ENCODE measurements at places on chromosomes 5 and 9.

DNA sequence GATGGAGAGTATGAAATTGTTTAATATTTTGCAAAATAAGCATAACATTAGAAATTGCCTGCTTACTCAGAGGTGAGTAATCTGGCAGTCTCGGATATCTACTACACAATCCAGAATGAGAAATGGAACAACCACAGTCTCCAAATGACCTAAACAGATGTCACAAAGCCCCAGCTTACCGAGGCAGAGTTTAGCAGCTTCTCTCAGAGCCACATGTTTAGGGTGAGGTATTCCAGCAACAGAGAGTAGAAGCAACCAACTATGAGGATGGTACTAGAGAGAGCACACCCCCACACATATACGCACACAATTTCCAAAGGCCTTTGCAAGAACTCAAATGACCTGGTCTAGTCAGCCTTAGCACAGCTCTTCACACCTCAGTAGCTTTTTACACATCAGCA lies 122.7 kb upstream of the LPAR1 start:
- peak; percentile 88 for DNase-seq

DNA sequence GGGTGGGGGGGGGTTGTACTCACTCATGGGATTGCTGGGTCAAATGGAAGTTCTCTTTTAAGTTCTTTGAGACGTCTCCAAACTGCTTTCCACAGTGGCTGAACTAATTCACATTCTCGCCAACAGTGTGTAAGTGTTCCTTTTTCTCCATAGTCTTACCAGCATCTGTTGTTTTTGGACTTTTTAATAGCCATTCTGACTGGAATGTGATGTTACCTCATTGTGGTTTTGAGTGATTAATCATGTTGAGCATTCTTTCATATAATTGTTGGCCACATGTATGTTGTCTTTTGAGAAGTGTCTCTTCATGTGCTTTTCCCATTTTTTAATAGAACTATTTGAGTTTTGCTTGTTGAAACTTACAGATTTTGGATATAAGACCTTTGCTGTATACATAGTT lies 94.9 kb upstream of the PLPPR1 start:
- DNase-seq: peak; percentile 22

DNA sequence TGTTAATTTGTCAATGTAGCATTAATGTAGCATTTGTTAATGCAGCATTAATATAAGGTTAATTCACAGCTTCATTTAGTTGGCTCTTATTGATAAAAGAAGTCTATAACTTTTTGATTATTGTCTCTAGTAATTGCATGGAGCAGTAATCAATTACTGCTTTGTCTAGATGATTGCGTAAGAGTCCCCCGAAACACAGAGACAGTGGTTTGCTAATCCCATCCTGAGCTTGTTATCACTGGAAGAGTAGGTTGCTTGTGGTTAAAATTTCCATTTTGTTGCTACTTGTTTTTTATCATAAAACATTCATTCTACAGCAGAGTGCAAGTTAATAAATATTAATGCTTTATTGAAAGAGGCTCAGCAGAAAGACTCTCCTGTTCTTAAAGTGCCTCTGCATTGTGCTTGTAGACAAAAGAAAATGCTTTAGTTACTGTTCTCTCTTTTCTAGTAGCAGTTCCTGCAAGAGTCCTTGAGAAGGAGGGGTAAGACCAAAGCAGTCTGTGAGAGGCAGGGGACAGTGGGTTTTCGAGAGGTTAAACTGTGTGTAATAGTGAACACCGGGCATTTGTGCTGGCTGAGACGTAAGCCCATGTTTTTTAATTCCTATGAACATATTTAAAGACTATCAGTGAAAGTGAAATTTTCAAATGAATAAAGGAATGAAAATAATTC lies 291.7 kb downstream of the TRPM3 start:
- DNase-seq: no peak

GRCh38 chr5:138360941-138361452 lies 8.5 kb downstream of the KDM3B start:
- DNase-seq: no peak

GRCh38 chr5:43601454-43602260 lies 1.3 kb upstream of the NNT start:
- DNase-seq: peak; percentile 43

GRCh38 chr5:53480416-53481158 lies at the start of gene FST:
Gene FST, plus strand, starts transcription at chr5:53480629. Its CDS starts 163 bp downstream, at chr5:53480792.
- peak; percentile 36 for DNase-seq

- no peak for DNase-seq
Observed at GRCh38 chr9:859251-859650, 17.8 kb downstream of the DMRT1 start.

- DNase-seq: no peak
Observed at GRCh38 chr5:15550502-15551112, 50.6 kb downstream of the FBXL7 start.

DNA sequence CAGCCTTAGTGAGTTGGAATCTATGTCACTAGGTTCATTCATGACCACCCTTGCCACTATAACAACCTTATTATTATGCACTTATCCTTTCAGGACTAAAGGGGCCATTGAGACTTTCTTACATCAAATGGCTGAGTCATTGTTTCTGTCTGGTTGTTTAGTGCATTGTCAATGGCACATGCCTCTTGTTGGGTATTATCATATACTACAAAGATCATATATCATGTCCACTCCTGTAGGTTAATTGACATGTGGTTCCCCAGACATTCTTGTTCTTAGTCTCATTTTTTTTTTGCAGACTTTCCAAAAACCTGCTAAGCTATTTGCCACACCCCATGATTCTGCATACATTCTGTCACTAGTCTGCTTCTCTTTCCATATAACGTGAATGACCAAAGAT lies 66.7 kb upstream of the PRDM9 start:
- DNase-seq: no peak

DNA sequence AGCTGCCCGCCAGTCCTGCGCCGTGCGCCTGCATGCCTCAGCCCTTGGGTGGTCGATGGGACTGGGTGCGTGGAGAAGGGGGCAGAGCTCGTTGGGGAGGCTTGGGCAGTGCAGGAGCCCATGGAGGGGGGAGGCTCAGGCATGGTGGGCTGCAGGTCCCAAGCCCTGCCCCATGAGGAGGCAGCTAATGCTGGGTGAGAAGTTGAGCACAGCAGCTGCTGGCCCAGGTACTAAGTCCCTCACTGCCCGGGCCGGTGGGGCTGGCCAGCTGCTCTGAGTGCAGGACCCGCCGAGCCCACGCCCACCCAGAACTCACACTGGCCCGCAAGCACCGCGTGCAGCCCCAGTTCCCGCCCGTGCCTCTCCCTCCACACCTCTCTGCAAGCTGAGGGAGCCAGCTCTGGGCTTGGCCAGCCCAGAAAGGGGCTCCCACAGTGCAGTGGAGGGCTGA lies 764.3 kb upstream of the TYRP1 start:
- no peak for DNase-seq

GRCh38 chr9:121640491-121641223 lies 10.8 kb upstream of the DAB2IP start:
- no peak for DNase-seq

DNA sequence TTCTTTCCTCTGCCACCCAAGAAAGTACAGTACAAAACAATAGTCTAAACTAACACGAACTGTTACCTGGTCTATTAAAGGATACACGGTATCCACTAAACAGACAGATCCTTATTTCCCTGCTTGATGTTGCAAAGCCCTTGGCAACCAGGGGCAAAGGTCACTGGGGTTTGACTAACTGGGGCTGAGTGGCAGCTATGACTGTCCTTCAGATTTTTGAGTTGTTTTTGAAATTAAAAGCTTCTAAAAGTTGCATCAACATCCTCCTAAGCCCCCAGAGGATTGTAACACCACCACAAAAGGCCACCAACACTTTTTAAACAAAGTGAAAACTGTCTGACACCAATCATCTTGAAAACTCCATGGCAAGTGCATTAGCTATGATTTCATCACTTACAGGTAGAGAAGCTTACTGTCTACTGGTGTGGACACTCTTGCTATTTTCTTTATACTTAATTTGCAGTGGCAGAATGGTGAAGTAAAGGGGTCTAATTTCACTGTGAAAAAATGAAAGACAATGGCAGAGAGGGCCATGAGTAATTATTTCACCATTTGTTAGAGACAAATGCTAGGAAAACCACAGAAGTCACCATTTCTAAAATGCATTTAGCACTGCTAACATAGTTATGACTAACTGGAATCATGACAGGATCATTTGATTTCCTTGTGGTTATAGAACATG lies 292.4 kb downstream of the EFNA5 start:
- DNase-seq: peak; percentile 19

DNA sequence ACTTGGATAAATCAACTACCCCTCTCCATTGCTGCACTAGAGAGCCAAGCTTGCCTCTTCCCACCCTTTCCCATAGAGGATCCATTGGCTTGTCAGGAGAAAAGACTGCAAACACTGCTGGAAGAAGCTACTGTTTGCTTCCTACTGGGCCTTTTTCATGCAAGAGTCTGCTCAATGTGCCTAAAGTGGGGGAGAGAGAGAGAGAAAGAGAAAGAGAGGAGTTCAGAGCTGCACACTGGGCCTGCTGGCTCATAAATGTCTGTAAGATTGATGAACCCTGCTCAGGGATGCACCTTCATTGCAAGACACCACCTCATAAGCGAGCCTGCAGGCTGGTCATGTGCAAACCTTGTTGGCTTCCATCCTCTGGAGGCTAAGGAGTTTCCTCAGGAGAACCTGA lies 269.4 kb downstream of the ZNF608 start:
- DNase-seq: no peak

- DNase-seq: peak; percentile 92
Observed at GRCh38 chr9:111895996-111896941, at the start of gene UGCG. Gene UGCG, plus strand, starts transcription at chr9:111896814. Its CDS starts 402 bp downstream, at chr9:111897216.

DNA sequence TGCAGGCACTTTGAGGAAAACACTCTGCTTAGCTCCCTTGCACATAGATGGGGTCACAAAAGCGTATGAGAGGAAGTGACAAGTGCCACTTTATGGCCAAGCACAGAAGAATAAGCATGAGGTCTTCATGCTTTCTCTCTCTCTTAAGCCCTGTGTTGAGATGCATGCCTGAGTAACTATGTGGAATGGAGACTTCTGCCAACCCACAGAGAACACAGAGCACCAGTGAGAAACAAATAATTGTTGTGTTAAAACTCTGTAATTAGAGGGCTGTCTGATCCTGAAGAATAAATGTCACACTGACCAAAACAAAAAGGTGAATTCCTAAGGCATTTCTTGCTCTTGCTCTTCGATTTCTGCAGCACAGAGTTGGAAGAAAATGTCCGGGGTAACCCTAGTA lies 488.5 kb downstream of the CTNND2 start:
- DNase-seq: no peak

- DNase-seq: peak; percentile 68
Observed at GRCh38 chr9:5799314-5799713, 33.6 kb downstream of the ERMP1 start.

GRCh38 chr5:67223211-67223610 lies 26.6 kb upstream of the CD180 start:
- no peak for DNase-seq

DNA sequence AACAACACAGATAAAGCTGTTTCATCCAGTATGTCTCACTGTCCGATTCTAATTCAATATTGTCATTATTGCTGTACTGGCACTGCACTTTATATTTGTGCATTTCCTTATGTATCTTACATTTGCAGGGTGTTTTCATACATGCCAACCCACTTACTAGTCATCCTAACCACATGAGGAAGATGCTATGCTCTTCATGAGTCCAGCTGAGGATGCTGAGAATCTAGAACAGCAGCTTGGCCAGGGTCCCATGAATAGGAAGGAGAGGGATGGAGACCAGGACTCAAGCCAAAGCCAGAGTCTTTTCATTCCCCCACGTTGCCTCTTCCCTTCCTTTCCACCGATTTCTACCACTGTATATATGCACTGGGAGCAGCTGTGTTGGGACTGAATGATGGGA lies 292.8 kb upstream of the KLF4 start:
- DNase-seq: peak; percentile 25

- DNase-seq: peak; percentile 18
Observed at GRCh38 chr9:38689678-38690077, 30.3 kb downstream of the FAM240B start.

DNA sequence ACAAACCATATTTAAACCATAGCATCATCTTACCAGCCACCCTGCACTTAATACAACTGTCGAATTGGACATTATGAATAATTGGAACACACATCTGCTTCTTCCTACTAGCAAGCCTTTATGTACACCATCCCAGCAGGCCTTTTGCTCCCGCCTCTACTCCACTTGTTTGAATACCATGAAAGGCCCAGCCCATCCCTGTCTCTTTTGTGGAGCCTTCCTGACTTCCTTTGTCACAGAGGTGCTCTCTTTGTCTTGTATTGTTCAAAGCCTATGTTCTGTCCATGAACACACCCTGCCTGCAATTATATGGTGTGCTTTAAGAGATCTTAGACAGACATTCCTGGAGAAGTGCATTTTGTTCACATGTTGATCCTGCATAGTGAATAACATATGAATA lies 465.7 kb downstream of the DIRAS2 start:
- no peak for DNase-seq

DNA sequence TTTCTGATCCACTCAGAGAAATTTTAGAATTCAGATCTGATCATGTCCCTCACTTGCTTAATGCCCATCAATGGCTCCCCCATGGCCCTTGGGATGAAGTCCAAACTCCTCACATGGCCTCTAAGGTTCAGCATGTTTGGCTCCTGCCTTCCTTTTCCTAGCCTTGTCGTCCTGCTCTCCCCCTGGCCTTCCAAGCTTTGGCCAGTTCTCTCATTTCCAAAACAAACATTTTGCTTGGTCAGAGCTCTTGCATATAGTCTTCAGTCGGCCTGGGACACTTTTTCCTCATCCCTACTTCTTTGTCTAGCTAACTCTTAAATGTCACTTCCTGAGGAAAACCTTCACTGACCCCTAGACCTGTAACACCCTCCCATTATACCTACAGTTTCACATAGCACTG lies 37.1 kb upstream of the PPP3R2 start:
- DNase-seq: no peak

- DNase-seq: no peak
Observed at GRCh38 chr9:38233343-38233742, 159.2 kb upstream of the ALDH1B1 start.

- DNase-seq: no peak
Observed at GRCh38 chr5:162227075-162227474, 159.5 kb downstream of the GABRG2 start.

GRCh38 chr5:148855249-148856008 lies 29.0 kb downstream of the ADRB2 start:
- no peak for DNase-seq

- peak; percentile 89 for DNase-seq
Observed at GRCh38 chr5:41835645-41836044, 34.6 kb downstream of the OXCT1 start.

DNA sequence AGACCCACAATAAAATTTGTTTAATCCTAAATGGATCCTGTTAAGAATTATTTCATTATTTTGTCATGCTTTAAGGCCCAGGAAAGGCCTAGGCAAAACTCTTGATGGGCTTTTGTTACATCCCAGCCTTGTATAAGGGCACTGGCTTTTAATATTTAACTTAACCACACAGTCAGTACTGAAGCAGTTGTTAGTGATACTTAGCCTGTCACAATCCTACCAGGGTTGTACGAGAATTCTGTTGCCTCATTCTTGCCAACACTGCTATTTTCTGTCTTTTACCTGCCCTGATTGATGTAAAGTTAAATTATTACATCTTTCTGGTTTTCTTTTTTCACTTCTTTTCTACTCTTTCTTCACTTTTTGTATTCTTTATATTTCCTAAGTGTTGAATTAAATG lies 10.9 kb downstream of the ZNF169 start:
- no peak for DNase-seq

All from iris pigment epithelial cell (primary cell).